ENCODE measurements at places on chromosomes 2 and 18. TPM values are rescaled to one million over a fixed set of nuclear protein-coding genes. Genes with fewer than 3 reads are reported as not detected.

The SCN2A gene
- not detected for polyA plus RNA-seq

DNA sequence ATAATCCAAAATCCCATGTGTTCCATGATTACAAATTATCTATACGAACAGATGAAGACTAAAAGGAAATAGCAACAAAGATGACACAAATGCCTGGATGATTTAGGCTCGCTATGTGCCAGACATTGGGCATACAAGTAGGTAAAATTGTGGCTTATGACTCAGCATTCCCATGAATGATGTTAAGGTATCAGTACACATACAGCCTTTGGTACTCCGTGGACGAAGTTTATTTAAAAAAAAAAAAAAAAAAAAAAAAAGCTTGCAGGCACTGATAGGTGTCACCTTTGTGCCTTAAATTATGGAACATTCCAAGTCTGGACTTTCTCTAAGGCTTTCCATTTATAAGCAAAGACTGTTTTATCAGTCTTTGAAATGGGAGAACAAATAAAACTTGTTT is 2.7 kb downstream of the CHAC2 start:
- DNase-seq, result no peak

DNA sequence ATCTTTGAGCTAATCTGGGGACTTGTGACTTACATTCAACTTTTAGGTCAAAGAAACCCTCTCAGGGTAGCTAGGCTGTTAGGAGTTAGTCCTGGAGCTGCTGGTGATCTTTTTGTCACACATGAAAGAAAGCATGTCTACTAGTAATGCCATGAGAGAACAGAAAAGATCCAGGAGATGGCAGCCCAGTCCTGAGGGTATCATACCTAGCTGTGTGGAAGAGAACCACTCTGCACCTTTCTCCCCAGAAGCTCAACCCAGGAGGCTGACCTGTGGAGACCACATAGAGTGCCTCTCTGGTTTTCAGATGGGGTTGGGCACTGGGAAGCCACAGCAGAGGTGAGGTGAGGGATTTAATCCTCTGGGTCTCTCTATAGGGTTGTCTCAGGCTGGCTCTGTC is 460.2 kb upstream of the UBE2E3 start:
- no peak for DNase-seq

DNA sequence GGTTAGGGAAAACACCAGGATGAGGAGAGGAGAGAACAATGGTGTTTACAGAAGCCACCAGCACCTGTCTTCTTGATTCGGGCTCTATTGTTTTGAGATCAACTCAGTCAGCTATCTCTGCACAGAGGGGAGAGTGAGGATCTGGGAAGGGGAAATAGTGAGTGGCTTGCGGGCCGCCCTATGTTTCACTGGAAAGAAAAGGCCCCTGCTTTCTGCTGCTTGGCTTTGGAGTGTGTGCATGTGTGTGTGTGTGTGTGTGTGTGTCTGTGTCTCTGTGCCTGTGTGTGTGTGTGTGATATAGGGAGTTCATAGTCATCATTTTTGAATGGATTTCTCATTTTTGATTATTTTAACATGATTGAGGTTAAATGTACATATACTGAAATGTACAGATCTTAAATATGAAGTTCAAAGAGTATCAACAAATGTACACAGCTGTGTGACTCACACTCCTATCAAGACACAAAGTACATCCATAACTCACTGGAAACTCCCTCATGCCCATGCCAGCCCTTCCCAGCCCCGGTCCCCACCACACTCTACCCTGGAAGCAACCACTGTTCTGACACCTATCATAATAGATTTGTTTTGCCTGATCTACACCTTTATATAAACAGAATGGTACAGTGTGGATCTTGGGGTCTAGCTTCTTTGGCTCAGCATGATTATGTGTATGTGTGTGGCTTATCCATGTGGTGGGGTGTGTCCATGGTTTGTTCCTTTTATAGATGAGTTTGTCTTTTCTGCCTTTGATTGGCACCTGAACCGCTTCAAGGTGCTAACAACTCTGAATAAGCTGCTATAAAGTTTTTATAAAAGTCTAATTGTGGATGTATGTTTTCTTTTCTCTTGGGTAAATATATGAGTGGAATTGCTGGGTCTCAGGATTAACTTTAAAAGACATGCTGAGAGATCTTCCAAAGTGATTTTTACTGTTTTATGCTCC is 258.3 kb downstream of the SETBP1 start:
- DNase-seq, result no peak

DNA sequence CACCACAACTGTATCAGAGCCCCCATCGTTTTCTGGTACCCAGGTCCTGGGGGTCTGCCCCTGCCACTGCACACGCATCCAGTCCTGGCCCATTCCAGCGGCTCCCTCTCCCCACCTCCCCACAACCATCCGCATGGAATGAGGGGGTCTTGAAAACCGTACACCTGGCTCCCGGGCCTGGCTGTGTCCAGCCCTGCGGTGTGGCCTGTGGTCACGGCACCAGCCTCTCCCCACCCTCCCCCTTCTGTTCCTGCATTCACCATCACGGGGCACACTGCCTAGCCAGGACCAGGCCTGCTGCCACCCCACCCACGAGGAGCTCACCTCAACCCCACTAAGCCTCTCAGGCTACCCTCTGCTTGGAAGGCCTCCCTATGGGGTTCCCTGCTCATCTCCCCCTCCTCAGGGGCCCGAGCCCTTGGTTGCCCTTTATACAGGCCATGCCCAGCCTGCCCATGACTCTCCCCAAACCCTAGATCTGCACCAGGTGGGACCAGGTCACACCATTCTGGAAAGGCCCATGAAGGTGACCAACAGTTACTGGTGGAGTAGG is 11.4 kb downstream of the GPR35 start:
- DNase-seq, result no peak

GRCh38 chr2:38971377-38971776 is 81.7 kb downstream of the ARHGEF33 start:
- DNase-seq, result no peak

The ASIC4 gene
- polyA plus RNA-seq, result not detected

- no peak for DNase-seq
These were observed 44.9 kb downstream of the ANKMY1 start for GRCh38 chr2:240512666-240513535.

The SPTBN1 gene
- polyA plus RNA-seq, result 120 TPM

The TTN gene
- polyA plus RNA-seq, result 4.9 TPM

DNA sequence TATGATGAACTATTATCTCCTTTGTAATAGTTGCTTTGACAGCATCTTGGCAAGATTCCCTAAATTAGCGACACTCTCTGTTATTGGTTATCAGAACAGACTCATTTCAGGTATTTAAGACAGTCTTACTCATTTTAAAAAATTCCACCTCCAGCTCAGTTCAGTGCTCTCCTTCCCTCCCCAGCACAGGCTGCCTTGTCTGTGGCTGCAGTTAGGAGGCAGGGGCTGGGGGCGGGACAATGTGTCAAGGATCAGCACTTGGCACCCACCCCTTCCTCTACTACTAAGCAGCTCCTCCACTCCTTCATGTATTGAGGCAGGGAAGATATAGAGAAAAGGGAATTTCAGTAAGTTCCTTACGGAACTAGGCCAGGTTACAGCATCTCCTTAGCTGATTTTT is 85.0 kb downstream of the VSNL1 start:
- DNase-seq, result no peak

DNA sequence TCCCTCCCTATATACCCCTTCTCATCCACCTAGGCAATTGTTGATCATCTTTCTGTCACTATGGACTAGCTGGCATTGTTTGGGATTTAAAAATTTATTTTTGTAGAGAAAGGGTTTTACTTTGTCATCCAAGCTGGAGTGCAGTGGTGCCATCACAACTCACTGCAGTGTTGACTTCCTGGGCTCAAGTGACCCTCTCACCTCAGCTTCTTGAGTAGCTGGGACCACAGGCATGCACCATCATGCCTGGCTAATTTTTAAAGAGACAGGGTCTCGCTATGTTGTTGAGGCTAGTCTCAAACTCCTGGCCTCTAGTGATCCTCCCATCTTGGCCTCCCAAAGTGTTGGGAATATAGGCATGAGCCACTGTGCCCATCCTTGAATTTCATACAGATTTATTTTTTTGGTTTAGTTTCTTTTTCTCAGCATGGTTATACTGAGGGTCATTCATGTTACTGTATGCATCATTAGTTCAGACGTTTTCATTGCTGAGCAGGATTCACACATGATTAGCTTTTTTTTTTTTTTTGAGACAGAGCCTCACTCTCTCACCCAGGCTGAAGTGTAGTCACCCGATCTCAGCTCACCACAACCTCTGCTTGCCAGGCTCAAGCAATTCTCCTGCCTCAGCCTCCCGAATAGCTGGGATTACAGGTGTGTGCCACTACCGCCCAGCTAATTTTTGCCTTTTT is 8.6 kb upstream of the PCARE start:
- DNase-seq, result no peak

DNA sequence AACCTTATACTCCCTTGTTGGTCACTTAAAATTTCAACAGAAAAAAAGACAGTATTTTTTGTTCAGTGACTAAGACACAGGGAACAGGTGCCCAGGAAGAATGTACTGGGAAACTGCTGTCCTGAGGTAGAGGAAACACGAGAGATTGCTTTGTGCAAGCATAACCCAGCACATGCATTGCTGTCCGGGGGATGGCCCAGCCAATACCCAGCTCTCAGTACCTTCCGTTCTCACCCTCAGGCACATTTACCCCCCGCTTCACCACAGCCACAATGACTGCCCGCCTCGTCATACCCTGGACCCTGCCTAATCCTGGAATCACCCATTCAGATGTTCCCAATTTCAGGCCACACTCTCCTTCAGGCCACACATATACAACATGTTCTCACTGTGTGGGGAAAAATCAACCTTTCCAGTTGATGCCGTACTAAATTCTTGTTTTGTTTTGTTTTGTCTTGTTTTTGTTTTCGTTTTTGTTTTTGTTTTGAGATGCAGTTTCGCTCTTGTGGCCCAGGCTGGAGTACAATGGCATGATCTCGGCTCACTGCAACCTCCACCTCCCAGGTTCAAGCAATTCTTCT is 140.7 kb downstream of the ESCO1 start:
- no peak for DNase-seq

The CHRND gene
- polyA plus RNA-seq, result not detected

GRCh38 chr2:202757339-202757738 is 114.2 kb downstream of the ICA1L start:
- DNase-seq, result no peak

The NOSTRIN gene
- not detected for polyA plus RNA-seq

The TUBA3D gene
- polyA plus RNA-seq, result not detected

DNA sequence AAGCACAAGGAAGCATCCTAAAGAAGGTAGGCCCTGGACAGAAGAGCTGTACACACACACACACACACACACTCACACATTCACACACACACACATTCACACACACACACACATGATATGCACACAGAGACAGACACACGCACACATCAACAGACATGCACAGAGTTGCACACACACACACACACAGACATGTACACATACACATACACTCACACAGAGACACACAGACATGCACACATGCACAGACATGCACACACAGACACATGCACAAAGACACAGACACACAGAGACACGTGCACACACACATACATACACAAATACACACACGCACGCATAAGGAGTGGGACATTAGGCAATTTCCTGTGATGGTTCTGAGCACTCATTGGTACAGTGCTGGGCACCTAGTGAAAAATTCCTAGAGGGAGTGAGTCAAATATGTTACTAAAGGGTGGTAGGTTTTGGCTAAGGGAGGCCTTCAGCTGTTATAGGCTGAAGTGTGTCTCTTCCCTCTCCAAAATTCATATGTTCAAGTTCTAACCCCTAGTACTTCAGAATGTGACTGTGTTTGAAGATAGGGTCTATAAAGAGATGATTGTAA is 26.4 kb downstream of the THNSL2 start:
- DNase-seq, result no peak
